ENCODE measurements at places on chromosomes 12 and 14. TPM values are rescaled to one million over a fixed set of nuclear protein-coding genes. Genes with fewer than 3 reads are reported as not detected.

The CBLN3 gene
- 1.1 TPM for total RNA-seq

The GDF3 gene
- not detected for total RNA-seq

The M6PR gene
- 255 TPM for total RNA-seq

The PTPRB gene
- total RNA-seq = 7.8 TPM

The BCL11B gene
- 43.5 TPM for total RNA-seq

The ABCB9 gene
- 2.4 TPM for total RNA-seq

The PLXNC1 gene
- total RNA-seq = 30.7 TPM

The TAS2R8 gene
- total RNA-seq = not detected

The KLHL33 gene
- total RNA-seq = 0.97 TPM

The SLC17A8 gene
- not detected for total RNA-seq

The GALNT16 gene
- total RNA-seq = not detected

The CACNA2D4 gene
- 49.6 TPM for total RNA-seq

The HAL gene
- 1.2 TPM for total RNA-seq

The FAM186B gene
- total RNA-seq = 0.56 TPM

The ADAMTS20 gene
- total RNA-seq = not detected

The CLEC12A gene
- 18.9 TPM for total RNA-seq

The COA8 gene
- total RNA-seq = 22.2 TPM

Measured in natural killer cell (primary cell).